Stimulated activated CD4-positive, alpha-beta T cell treated with anti-CD3 and anti-CD28 coated beads, Interleukin-15, amount 100 ng/mL, for 1 hour (primary cell): ENCODE measurements at places on chromosomes 12 and 14.

GRCh38 chr14:42277840-42278239 is 671.2 kb downstream of the LRFN5 start:
- no peak for DNase-seq

DNA sequence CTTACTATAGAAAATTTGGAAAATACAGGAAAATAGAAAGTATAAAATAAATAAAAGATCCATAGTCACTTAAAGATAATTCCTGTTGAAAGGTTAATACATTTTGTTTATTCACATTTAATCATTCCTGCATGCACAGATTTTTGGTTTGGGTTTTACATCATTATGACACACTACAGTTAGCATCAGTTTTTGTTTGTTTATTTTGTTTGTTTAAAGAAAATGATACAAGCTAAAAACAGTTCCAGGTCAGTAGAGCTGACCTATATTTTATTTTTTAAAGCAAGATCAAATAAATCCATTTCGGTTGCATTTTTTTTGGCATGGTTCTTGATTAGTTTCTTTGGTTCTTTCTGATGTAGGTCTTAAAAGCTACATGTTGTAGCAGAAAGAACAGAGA is 68.8 kb upstream of the CCDC91 start:
- DNase-seq: no peak

- DNase-seq: no peak
Observed at GRCh38 chr12:24814379-24815113, 134.4 kb downstream of the BCAT1 start.

- no peak for DNase-seq
Observed at GRCh38 chr14:33370426-33370825, 431.7 kb downstream of the NPAS3 start.
